ENCODE measurements at places on chromosomes 3 and 15.

DNA sequence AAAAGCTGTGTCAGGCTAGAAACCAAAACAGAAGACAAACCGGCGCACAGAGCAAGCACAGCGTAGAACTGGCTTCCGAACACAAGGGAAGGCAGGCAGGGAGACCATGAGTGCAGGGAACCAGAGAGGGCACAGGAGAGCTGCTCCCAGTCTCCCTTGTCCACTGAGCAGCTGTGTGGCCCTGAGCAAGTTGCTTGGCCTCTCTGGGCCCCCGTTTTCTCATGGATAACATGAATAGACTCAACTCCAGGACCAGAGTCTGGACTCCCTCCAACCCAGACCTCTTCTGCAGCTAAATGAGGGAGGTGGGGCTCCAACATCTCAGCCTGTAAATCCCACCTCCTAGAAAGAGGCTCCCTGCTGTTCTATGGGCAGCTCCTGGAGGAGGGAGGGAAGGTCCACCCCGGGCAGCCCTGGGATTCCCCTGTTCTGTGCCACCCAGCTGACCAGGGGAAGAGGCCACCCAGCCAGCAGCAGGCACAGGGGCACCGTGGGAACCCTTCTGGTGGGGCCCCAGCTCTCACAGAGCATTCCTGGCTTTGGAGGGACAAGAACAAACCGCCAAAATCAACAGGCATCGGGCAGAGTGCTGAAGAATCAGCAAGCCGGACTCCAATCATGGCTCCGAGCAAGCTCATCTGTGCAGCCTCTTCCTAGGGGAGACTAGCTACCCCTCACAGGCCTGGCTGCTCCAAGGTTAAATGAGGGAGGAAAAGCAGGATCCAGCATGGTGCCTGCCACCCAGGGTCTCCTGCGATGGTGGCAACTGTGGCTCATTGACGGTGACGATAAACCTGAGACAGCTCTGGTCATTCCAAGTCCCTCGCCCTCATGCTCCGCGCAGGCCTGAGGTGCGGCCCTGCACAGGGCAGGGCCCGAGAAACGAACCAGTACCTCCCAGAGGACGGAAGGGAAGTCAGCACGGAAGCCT, 15.1 kb downstream of the XXYLT1 start:
- DNase-seq, result no peak

DNA sequence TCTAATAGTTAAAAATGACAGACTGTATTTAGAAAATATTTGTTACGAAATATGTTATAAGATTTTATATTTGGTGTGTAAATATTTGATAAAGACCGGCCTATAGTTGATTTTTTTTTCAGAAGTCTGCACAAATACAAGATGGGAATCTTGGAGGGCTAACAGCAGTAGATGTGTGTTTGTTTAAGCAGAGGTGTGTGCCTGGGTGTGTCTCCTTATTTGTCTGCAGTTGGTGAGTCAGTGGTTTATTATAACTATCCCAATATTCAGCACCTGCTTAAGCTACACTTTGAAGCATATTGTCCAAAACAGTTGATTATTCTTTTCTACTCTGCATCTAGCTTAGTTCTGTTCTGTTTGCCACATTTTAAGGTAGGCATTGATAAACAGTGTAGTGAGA, 12.4 kb downstream of the GLCE start:
- DNase-seq, result no peak

GRCh38 chr3:65958216-65958615, 80.5 kb downstream of the MAGI1 start:
- no peak for DNase-seq

DNA sequence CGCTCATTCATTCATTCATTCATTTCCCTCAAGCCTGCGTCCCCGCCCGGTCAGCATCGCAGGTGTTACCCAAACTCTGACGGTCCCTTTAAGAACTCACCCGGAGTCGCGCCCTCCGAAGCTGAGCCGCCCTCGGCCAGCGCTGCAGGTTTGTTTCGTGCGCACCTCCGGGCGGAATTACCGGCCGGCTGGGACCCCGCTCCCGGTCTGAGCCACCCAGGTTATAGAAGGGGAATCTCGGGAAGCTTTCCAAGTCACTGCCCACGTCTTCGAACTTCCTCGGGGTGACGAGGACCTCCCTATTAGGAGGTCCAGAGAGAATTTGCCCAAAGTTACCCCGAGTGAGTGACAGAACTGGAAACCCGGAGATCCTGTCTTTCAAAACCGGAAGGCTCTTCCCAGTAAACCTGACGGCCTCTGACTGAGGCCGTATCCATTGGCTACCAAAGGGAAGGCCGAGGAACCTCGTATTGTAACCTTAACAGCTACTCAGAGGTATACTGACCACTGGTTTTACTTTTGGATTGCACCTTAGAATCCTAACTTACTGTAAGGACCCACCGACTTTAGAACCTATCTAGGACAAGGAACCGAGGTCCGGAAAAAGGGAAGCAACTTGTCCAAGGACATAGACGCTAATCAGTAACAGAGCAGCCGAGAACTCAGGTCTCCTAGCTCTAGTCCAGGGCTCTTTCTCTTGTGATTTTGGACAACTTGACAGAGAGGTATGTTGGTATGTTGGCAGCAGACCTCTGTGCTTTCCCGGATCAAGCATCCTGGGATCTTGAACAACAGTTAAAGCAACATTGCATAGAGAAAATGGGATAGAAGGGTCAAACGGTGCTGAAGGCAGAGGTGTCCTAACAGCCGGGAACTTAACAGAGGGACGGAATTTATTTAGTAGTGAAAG, 788 bp upstream of the DLG1 start:
- DNase-seq, result no peak

- DNase-seq, result no peak
Observed at GRCh38 chr3:189013224-189013888, 158.4 kb upstream of the TPRG1 start.

DNA sequence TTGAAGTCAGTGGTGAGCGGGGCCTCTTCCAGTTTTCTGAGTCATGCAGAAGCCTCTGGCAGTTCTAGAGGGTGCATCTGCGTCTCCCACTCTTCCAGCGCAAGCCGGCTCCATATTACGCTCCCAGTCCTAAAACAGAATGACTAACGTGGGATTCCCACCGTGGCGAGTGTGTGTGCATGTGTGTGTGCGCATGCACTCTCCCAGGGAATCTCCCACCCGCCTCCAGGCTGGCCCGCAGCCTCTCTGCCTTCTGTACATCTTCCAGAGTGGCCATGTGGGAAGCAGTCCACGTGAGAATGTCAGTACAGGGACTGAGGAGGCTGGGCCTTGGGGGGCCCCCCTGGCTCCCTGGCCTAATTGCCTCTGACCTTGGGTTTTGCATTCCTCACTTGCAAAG, 87.7 kb downstream of the LSM3 start:
- no peak for DNase-seq

DNA sequence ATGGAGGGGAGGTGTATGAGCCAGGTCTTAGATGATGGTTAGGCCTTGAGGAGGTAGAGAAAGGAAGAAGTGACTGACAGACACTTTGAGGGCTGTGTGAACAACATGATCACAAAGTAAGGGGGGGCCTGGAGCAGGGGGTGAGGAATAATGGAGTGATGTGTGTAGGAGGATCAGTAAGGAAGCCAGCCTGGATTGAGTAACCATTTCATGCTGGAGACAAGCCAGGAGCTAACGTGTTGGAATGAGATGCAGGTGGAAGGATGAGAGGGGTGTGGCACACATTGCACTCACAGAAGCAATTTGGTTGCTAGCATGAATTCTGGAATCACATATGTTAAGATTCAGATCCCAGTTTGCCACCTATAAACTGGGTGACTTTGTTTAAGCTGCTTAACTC, 65.5 kb downstream of the BBX start:
- DNase-seq, result no peak

- no peak for DNase-seq
Observed at GRCh38 chr15:80695911-80696661, 976 bp downstream of the ABHD17C start.

Measured in stimulated activated CD8-positive, alpha-beta memory T cell treated with anti-CD3 and anti-CD28 coated beads, Interleukin-7, amount 100 ng/mL, for 1 hour (primary cell).